ENCODE measurements at places on chromosomes 2 and 18.

- no peak for DNase-seq
Observed at GRCh38 chr2:43540021-43540779, 55.6 kb downstream of the THADA start.

GRCh38 chr2:101788995-101789970, 91.8 kb downstream of the MAP4K4 start:
- no peak for DNase-seq

DNA sequence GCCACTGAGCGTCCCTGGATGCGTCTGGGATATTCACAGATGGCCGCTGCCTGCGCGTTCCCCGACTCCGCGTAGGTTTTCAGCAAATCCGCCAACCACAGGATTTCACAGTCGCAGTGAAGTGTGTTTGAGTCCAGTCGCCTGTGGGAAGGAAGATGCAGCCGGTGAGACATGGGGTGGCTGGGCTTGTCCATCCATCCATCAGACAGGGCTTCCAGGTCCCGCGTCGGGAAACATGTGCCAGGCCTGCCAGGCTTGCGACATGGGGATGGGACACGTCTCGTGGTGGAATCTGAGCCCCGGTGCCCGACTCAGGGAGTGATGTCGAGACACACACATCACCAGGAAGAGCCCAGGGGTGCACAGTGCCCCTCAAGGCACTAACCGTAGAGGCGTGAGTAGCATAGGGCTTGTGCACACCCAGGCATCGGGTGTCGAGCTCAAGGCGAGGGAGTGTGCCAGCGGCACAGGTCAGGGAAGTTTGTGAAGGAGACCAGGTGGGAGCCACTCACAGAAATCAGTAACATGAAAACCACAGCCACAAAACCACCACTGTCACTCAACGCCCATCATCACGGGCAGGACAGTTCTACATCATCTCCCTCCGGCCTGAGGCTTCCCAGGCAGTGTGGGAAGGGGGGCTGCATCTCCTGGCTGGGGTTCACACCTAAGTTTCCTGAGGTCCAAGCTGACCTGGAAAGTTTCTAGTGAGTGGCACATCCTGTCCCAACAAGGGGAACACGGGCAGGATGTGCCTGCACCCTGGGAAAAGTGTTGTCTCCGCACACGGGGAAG, 63.9 kb downstream of the PXDN start:
- no peak for DNase-seq

DNA sequence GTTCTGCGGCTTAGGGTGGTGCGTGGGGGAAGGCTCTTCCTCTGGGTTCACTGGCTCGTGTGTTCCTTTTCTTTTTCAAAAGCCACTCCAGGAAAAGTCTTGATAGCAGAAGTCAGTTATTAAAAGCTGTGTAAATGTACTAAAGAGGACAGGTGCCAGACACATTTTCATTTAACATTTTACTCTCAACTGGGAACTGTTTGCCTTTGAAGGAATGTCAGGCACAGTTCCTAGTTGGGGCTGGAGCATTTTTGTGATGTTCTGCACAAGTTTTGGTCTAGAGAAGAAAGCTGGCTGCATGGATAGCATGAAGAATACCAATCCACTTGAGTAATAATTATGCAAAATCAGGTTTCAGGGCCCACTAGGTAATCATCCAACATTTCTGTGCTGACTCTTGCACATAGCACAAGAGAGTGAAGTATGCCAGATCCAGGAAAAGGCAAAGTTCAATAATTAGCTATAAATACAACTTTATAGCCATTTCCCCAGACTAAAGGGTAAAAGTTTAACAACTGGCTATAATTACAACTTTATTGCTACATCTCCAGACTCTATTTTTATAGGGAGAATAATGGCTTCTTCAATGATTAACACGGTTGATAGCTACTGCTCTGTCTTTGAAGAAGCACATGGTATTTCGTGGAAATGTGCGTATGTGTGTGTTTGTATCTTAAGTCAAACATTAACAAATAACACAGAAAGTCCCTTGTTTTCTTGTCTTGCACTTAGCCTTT, 16.2 kb downstream of the SCYGR8 start:
- DNase-seq = no peak

DNA sequence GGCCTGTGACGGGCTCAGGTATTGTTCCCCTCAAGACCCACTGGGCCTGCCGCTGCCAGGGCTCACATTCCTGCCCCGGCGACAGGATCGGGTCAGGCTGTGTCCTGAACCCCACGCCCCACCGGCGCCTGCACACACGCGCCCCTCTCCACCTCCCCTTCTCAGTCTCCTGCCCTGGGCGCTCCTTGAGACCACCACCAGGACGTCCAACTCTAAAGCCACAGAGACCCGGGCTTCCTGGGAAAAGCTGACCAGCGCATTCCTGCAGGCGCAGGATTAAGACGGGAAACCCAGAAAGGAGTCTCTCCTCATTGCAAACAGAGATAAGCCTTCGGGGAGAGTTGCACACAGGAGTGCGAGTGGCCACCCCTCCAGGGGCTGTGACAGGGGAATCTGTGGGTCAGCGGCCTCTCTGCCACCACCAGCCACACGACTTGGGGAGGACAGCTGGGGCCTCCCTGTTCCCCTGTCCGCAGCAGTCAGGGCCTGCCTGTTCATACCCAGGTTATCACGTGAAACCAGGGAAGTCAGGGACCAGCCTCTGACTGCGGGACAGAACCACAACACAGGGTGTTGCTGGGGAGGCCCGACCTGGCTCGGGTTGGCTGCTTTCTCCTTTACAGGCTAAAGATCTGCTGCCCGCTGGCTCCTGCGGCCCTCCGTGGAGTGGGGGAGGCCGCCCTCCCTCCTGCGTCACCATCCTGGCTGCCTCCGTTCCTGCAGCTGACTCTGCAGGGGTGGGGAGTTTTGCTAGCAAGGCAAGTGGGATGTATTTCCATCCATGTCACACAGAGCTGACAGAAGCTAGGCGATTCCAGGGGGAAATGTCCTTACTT, 88.8 kb downstream of the ZCCHC2 start:
- no peak for DNase-seq

DNA sequence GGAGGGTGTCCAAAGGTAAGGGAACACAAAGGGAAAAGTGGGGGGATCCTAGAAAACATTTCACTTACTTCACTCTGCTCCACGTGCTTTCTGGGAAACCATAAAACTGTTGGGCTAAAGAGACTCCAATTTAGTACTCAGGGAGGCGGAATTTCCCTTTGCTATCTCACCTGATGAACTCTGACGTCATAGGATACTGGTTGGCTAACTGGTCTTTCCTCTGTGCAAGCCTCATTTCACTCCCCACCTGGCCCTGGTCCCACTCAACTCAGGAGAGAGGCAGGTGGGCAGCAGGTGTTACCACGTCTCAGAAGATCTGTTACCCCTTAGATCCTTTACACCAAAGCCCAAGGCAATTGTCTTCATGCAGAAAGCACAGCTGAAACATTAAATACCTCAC, 51.8 kb upstream of the PMAIP1 start:
- no peak for DNase-seq

GRCh38 chr2:39683022-39683699, 17.4 kb downstream of the TMEM178A start:
- DNase-seq = no peak

DNA sequence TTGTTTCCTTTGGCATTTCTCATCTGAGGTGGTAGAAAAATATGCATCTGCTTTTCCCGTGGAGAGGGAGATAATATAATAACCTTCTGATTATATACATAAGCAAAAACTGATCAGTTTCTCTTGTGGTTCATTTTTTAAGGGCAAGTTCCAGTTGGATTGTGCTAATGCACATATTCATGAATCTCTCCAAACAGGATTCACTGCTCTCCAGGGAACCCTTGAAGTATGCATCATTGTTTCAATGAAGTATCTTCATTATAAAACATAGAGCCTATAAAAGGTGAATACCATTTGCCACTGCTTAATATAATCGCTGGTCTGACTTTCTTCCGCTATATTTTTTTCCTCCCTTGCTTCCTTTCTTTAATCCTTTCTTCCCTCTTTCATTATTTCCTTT, 384.7 kb downstream of the FIGN start:
- no peak for DNase-seq

GRCh38 chr2:231646476-231646875, 53.8 kb downstream of the TEX44 start:
- DNase-seq = no peak

GRCh38 chr2:231781798-231782726, 980 bp upstream of the PDE6D start:
- no peak for DNase-seq

DNA sequence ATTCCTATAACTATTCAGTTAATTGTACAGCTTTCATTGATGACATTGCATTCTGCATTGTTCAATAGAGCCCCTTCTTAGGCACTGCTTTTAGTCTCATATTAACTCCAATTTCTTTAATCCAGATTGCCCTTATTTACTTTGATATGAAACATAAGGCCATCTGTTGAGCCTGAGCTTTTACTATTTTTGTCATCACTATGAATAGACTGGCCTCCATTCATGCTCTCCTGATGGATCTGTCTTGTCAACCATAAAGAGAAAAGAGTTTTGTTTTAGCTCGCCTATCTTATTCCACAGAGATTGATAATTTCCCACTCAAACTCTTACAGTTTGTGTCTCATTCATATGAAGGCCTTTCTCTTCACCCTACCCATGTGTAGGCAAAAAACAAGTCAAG, 159.2 kb upstream of the DTNA start:
- no peak for DNase-seq

- DNase-seq = no peak
Observed at GRCh38 chr2:146964494-146964893, 880.3 kb upstream of the ACVR2A start.

- DNase-seq = no peak
Observed at GRCh38 chr18:30582078-30582477, 460.5 kb downstream of the DSC3 start.

DNA sequence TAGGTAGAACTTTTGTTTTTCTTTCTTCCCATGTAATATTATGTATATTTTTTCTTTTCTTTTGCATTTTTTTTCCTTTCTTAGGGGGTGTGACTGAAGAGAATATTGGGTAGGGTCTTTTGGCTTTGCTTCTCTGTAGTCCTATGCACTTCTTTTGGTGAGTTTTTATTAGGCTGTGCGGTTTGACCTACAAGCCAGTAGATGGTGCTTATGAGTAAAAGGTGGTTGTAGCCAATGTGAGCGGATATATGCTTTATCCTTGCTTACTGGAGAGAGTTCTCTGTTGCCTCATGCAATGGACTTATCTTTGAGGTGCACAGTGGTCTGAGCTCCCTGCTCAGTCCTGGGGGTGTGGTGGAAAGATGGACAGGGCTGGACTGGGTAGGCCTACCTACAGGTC, 52.7 kb downstream of the DSEL start:
- no peak for DNase-seq

GRCh38 chr18:22223254-22223964, 54.0 kb downstream of the GATA6 start:
- DNase-seq = no peak

DNA sequence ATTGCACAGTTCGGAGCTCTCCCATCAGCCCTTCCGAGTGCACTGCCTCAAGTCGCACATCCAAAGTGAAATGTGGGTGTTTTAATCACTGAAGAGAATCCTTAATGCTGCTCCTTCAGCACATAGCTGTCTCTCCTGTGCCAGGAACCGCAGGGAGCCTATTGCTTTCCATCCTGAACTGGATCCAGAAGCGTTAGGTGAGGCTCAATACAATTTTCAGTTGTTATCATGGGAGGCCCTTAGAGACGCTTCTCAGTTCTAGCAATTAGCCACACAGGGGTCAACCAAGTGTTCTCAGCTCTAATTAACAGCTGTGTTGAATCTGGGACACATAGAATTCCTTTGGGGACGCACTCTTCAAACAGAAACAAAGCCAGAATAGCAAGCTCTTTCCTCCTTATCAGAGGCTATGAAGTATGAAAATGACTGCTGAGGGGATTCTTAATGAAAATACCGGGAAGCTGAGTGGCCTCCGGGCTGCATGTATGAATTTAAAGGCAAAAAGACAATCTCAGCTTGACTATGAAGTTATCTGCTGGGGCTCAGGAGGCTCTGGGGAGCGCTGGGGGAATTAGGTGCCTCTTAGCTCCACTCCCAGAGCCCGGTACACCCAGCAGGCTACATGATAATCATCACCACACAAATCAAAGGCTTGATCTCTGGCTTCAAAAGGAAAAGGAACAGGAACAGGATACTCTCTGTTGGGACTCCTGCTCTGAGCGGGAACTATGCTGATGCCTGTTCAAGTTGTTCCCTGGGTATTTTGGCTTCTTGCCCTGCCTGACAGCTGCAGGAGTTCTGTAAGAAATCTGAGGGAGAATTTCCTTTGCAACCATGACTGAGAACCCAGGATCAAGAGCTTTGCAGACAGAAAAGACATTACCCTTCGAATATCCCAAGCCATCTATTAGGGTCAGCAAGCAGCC, 55.4 kb upstream of the NCOA1 start:
- DNase-seq = no peak

DNA sequence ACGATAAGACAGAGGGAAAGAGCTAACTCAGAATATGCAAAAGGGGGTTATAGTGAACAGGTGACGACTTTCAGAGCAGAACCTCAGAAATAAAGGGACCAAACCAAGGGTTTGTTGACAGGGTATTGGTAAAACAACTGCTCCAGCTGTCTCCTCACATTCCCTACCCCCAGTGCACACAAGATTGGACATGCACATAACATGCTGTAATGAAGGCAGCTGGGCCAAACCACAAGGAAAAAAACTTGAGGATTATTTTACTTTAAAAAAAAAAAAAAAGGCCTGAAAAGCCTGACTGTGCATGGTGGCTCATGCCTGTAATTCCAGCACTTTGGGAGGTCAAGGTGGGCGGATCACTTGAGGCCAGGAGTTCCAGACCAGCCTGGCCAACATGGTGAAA, 3.5 kb downstream of the RBM43 start:
- DNase-seq = no peak

DNA sequence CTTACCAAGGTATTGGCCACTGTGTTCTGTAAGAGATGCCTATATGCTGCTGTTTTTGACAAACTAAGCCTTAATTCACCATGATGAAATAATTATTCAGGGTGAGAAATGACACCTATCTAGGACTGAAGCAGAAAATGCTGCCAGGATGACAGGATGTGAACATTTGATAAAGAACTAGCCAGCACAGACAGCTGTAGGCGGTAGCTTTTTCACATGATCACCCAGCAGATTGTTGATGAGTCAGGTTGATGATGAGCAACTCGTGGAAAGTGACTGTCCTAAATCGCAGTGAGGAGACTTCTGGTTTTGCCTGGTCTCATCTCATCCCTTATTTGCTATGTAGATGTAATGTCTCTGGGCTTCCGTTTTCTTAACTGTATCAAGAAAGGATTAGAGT, 144.1 kb downstream of the PRPF40A start:
- DNase-seq = peak; percentile 24

- DNase-seq = no peak
Observed at GRCh38 chr2:27150639-27151230, 1.9 kb downstream of the TCF23 start.

- no peak for DNase-seq
Observed at GRCh38 chr18:68780802-68781635, 16.9 kb upstream of the CCDC102B start.

GRCh38 chr2:27441226-27441926, 805 bp upstream of the KRTCAP3 start:
- DNase-seq = no peak

GRCh38 chr2:218253232-218253625, 7.6 kb upstream of the GPBAR1 start:
- DNase-seq = no peak

- no peak for DNase-seq
Observed at GRCh38 chr2:11659115-11659475, 10.9 kb downstream of the NTSR2 start.
